Caco-2 (cell line): ENCODE measurements at places on chromosomes 4 and X.

DNA sequence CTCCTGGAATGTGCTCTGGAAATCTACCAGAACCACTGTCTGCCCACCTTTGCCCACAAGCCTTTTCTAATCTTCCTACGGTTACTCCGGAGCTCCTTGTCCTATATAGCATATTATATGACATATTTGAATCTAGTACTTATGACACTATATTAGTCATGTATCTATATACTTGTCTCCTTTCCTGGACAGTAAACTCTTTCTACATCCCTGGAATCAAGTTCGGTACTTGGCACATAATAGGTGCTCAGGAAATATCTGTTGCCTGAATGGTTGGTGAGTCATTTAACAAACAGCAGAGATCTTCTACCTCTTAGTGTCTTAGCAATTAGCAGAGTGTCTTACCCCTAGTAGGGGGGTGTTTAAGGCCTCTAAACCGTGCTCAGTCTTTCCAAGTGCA, 123.6 kb downstream of the RELL1 start:
- DNase-seq: no peak

- no peak for DNase-seq
Measured at GRCh38 chr4:28226962-28227361, 1366.3 kb downstream of the STIM2 start.

DNA sequence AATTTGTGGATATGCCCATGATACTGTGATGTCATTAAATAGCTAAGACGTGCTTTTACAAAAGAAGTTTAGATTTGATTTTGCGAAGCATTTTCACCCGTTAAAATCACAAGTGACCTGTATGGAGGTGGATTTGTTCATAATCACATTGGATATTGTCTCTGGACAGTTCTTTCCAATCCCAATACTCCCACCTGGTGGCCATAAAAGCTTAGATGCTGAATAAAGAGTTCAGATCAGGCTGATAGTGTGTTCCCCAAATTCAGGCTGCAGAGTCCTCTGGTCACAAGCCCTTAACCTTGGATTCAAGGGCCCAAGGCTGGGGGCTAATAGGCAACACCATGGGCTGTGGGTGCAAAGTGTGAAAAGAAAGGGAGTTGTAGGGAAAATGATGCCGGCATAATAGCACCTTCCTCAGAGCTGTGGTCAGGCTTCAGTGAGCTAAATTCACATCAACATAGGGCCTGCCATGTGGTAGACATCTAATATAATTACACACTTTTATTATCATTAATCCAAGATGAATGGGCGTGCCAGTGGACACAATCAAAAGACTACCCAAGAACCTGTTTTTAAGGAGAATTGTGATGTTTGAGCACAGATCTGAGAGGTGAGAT, 28.1 kb downstream of the SMIM43 start:
- DNase-seq: peak; percentile 47

DNA sequence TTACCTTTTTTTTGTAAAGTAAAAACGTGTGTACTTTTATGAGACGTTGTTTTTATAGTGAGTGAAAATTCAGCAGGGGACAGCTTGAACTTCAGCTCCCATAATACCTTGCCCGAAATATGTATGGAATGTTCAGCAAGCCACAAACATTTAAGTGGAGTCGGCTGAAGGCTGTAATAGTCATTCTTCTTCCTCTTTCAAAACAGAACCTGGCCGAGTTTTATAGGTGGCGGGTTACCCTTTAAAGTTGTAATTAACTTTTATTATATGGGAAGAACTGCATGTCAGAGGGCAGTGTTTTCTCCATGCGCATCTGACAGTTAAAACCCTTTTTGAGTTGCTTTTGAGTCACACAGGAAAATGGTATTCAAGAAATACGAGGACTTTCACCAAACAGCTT, 50.7 kb downstream of the CLDN34 start:
- peak; percentile 58 for DNase-seq

DNA sequence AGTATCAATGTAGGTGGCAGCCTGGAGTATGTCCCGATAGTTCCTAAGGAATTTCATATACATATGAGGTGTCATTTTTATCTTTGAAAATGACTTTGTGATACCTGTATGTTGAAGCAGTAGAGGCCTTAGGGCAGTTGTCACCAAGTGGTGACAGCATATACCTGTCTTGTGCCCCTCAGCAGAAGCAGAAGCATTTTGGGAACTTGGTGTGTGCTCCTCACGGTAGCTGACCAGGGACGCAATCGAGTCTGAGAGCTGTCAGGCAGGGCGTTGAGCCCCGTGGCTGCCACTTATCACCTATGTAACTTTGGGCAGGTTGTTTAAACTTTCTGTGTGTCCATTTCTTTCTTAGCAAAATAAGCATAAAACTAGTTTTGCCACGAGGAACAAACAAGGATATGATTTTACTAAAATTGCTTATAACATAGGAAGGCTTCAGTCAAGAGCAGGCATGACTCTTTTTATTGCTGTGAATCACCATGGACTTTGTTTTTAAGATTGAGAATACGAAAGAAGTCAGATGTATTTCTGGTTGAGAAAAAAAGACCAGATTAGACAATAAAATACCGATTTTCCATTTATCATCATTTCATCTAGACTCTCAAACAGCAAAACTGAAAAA, 161.5 kb downstream of the CPE start:
- no peak for DNase-seq

GRCh38 chr4:29142708-29143107, 1577.5 kb upstream of the PCDH7 start:
- no peak for DNase-seq

GRCh38 chr4:124862261-124862660, 149.7 kb upstream of the ANKRD50 start:
- no peak for DNase-seq

DNA sequence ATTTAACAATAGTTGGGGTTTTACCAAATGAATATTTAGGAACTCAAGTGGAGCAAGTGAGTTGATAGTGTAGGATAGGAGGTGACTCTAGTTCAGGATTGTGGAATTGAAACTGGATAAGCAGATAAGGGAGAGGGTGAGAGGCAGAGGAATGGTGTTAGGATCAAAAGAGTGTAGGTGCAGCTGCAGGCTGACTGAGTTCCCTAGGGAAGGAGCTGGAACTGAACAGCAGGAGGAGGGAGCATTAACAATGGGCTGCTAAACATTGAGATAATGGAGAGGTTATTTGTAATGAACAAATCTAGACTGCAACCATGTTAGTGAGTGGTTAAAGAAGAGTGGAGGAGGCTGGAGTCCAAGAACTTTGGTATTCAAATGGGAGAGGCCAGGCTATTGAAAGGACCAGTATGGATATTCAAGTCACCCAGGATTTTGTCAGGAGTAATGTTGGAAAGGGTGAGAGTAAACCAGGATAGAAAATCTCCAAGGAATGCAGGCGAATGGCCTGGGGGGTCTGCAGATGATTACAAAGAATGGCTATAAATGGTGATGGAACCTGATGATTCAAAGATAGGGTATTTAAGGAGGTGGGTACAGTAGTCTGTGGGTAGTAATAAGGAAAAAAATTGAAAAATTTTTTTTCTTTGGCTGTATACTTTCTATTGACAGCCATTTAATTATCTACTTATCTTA, 497.1 kb upstream of the TENM3 start:
- DNase-seq: no peak

DNA sequence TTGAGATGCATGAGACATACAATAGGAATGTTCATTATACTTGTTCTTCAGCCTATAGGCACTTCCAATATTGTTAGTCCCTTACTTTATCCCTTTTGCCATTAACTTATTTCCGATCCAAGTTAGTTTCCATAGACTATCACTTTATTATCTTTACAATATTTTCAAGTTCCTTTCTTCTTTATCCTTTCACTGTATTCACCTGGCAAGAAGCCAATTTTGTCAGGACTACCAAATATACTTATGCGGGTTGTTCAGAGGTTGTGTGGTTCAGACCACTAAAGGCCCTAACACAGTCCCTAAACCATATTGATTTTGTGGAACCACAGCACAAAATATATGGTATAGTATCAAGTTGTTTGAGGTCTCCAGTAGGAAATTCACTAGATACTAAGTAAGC, 245.0 kb upstream of the HTR2C start:
- no peak for DNase-seq

GRCh38 chr4:154368060-154368459, 123.5 kb downstream of the DCHS2 start:
- no peak for DNase-seq

DNA sequence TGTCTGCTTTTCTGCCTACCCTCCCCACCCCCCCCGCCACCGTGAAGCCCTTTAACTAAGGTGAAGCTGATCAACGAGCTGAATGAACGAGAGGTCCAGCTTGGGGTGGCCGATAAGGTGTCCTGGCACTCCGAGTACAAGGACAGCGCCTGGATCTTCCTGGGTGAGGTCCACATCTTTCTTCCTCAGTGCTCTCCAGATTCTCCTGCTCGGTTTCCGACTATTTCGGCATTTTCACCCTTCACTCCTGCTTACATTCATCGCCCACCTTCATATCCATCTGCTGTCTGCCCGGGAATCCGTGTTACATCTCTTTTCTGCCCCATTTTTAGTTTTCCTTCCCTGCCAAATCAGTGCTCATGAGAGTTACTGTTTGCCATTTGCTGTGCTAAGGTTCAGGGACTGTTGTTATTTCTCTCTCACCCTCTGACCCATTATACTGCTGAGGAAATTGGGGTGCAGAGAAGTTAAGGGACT, 459 bp downstream of the RBMX2 start:
- no peak for DNase-seq

GRCh38 chrX:43949669-43950068, 23.5 kb downstream of the NDP start:
- DNase-seq: peak; percentile 35

GRCh38 chrX:65045001-65045400, 68.8 kb upstream of the ZC4H2 start:
- DNase-seq: no peak

- no peak for DNase-seq
Measured at GRCh38 chrX:45801554-45801953, 600.9 kb upstream of the DIPK2B start.

- DNase-seq: no peak
Measured at GRCh38 chrX:95318882-95319281, 1365.8 kb upstream of the DIAPH2 start.

GRCh38 chrX:142663330-142664095, 362.2 kb upstream of the SPANXN4 start:
- no peak for DNase-seq

DNA sequence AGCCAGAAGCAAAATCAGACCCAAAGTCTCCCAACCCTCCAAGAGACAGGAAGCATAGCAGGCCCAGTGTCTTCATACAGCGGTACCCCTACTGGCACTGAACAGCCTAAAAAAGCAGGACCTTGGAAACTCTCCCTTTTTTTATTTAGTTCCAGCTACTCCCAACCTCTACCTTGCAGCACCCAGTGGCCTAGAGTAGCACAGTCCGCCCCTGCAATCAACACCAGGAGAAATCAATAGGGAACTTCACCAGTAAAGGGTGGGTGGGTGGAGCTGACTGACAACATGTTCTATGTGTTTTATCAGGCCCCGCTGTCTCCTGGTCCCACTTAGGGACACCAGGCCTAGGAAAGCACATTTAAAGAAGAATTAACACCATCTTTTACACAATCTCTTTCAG, 378.5 kb upstream of the CT83 start:
- no peak for DNase-seq

DNA sequence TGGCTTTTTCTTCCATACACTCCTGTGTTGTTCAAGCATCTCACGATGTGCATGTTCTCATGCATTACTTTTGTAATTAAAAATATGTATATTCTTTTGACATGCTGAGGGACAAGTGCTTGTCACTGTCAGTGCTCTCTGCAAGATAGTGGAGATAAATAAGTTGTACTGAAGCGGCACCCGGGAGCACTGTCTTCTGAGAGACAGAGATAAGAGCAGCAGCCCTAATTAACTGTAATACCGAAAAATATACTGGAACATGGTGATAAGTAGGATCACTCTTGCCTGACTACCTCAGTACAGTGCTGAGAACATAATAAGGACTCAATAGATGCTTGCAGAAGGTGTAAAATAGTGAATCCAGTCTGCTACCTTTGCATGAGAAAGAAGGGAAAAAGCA, 9.4 kb upstream of the GPR173 start:
- no peak for DNase-seq

- no peak for DNase-seq
Measured at GRCh38 chrX:118047446-118048186, 69.0 kb downstream of the KLHL13 start.

DNA sequence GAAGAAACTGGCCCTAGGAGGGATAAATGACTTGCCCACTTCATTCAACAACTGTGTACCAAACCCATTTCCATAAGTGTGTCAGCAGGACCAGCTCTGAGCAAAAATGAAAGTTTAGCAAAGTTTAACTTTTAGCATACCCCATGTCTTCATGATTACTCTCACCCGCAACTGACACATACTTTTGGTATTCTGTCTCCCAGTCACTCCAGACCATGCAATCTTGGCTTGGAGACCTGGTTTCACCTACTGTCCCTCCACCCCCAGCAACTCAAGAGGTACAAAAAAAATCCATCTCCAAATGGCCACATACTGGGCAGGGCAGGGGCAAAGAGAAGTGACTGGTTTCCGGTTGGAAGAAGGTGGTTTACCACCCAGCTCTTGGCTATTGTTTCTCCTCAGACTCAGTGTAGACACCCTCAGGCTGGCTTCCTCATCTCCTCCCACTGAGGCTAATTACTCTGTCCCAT, 79.8 kb downstream of the RLIM start:
- DNase-seq: no peak

DNA sequence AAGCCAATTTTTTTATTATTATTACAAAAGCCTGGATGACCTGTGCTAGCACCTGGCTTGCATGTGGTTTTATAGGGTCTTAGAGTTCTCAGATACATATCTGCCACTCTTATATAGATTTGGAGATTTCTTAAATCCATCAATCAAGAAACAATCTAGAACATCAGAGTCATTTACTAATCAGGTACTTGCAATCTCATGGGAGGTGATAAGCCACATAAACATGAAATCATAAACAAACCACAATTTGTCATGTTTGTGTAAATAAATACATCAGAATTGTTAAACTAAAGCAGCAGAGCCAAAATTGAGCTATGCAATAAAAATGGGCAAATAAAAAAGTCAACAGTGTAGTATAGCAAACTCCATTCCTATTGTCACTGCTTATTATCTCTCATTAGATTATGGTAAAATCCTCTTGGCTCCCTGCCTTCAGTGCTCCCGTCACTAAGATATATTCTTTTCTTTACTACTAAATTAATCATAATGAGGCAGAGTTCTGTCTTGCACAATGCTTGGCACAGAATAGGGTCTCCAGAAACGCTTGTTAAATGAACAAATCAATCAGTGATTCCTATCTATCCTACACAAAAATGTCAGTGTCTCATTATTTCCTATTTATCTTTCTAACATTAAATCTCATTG, 108.7 kb upstream of the TTC29 start:
- no peak for DNase-seq
